Regular cardiac myocyte (primary cell): ENCODE measurements at places on chromosomes 3 and 15. TPM values are rescaled to one million over a fixed set of nuclear protein-coding genes. Genes with fewer than 3 reads are reported as not detected.

Gene GOLGA6L7
- total RNA-seq = not detected in 2 replicates

Gene ACKR2
- total RNA-seq = under 0.01 TPM in 1 of 2 replicates, not detected in the other

Gene LTF
- total RNA-seq = 0.38 and 2.0 TPM in 2 replicates

Gene CPN2
- total RNA-seq = not detected in 2 replicates

Gene C3orf85
- not detected in 2 replicates for total RNA-seq

Gene ITIH1
- 0.56 TPM in 1 of 2 replicates, not detected in the other for total RNA-seq

Gene NAALADL2
- total RNA-seq = 5.8 and 7.3 TPM in 2 replicates

Gene TLR9
- total RNA-seq = not detected in 2 replicates

Gene PDZRN3
- 24.9 and 32.7 TPM in 2 replicates for total RNA-seq

Gene KATNBL1
- 44.9 and 47.1 TPM in 2 replicates for total RNA-seq

Gene GATA2
- total RNA-seq = 0.85 and 3.6 TPM in 2 replicates

Gene GMNC
- under 0.01 and 0.28 TPM in 2 replicates for total RNA-seq

Gene CLEC3B
- total RNA-seq = 3.8 and 23.7 TPM in 2 replicates

Gene DUOX1
- under 0.01 TPM in 2 replicates for total RNA-seq

Gene ISLR2
- under 0.01 and 0.58 TPM in 2 replicates for total RNA-seq

Gene ZBTB47
- total RNA-seq = 28.6 and 29.6 TPM in 2 replicates

Gene HYPK
- total RNA-seq = 6.8 and 16.3 TPM in 2 replicates

Gene SCN11A
- under 0.01 TPM in 1 of 2 replicates, not detected in the other for total RNA-seq

Gene RGMA
- under 0.01 and 0.19 TPM in 2 replicates for total RNA-seq

Gene TRIM42
- total RNA-seq = not detected in 2 replicates

Gene AKAP13
- 41.4 and 56.7 TPM in 2 replicates for total RNA-seq

Gene LRRC31
- total RNA-seq = not detected in 2 replicates
